ENCODE measurements at places on chromosomes 4 and X.

DNA sequence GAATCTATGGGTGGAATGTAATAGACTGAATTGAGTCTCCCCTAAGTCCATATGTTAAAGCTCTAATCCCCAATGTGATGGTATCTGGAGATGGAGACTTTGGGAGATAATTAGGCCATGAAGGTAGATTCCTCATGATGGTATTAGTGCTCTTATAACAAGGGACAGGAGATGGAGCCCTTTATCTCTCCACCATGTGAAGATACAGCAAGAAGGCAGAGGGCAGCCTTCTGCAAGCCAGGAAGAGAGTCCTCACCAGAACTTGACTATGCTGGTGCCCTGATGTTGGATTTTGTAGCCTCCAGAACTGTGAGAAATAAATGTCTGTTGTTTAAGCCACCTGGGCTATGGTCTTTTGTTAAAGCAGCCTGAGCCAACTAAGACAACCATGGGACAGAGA, 76.4 kb upstream of the F8A3 start:
- DNase-seq: no peak

GRCh38 chrX:131841496-131842437, 181.3 kb upstream of the STK26 start:
- DNase-seq: no peak

DNA sequence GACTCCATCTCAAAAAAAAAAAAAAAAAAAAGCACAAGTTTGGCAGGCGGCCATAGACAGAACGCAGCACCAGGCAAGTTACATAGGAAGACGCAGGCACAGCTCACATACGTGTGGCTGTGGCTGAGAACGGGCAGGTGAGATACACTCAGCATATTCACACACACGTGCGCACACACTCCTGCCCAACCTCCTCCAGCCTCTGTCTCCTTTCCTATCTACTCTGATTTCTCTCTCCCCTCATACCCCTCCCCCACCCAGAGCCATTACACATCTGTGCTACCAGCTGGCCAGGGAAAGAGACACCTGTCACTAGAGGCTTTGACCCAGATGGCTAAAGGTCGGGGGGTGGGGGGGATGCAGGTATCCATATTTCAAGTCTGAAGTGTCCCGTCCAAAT, 2.2 kb upstream of the SLC38A5 start:
- DNase-seq: no peak

DNA sequence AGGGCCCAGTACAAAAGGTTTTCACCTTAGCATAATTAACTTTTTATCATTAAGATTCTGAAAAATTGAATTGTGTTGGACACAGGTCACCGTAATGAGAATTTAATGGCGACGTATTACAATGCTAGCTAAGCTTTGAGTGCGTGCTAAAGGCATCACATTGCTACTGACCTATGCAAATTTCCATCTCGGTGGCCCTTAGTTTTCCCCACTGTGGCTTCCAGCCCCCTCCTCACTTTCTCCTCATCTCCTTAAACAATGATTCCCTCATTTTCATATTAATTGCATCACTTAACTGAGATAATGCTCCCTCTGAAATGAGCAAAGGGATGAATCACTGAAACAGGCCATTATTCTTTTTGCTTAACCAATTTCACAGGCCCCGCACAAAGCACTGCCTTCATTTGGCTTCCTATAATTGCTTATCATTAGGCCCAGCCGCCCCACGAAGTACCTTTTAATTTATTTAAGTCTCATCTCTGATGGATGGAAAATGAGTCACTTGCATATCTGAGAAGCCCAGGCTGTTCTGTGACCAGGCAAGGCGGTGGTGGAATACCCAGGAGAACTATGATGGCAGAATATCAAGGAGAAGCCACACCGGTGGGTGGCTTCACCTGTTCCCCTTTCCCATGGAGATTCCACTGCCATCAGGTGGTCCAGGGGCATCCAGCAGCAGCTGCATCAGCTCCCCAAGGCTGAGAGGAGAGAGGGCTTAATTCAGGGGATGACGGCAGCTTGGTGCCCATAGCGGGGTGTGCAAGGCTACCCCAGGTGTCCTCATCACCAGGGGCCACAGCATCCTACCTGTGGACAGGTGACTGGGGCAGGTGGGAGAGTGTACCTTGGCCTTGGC, 223.8 kb upstream of the BOD1L1 start:
- no peak for DNase-seq

DNA sequence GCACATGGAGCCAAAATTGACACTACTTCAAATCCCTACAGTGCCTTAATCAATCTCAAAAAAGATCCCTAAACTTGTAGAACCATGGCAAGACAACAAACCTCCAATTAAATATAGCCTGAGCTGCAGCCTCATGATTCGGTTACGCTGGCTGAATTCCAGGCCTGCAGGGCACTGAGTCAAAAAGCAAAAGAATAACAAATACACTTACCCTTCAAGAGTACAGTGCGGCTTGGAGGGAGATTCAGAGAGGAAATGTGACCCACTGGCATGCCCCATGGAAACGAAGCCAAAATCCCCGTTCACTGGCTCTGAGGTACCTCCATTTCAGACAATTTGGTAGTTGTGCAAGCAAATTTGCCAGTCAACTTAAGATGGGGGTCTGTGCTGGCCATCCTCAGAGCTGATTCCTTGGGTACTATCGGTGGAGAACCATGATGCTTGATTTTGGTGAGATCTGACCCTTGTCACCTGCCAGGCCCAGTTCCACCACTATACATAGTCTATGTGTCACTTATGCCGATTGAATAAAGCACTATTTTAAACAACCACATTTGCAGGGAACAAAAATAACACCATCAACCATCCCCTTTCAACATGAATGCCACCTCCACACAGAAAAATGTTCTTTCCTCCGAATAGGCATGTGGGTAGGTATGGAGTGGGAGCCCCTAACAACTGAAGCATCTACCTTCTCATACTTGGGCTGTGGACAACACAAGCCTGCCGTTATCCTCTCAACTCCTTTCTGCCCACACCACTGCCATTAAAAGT, 2.1 kb downstream of the C4orf54 start:
- DNase-seq: no peak

DNA sequence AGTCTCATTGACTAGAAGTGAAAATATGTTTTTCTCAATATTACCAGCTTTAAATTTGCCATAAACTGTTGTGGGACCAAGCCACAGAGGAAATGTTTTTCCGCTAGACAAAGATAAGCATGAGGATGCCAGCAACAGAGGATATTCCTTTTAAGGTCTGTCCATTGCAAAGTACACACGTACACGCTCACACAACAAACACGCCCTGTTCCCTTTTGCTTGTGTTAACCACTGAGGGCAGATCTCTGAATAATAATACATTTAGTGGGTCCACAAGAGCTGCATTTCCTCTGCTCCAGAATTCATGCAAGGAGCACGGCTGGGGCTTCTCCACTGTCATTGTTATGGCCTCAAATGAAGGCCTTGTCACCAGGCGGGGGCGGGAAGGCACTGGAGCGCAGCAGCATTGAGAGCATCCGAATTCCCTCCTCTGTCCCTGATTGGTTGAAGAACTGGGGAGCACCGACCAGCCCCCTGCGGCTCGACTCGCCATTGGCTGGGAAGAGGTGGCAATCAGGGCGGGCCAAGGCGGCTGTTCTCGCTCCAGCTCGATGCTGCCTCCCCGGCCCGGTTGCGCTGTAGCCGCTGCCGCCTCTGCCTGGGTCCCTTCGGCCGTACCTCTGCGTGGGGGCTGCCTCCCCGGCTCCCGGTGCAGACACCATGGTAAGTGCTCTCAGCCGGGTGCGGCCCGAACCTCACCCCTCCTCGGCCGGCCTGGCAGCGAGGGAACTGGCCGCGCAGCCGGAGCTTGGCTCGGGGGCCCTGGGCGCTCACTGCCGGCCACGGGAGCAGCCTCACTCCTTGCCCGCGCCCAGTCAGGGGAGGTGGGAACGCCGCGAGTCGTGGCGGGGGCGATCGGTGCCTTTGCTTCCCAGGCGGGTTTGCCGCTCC, at the start of gene GUCY1B1:
Gene GUCY1B1 (plus strand): TSS at position 541 of the 891 bp plus-strand sequence. CDS start 120 bp downstream, at position 661.
- peak; percentile 22 for DNase-seq

- no peak for DNase-seq
Observed at GRCh38 chr4:7647600-7648543, 213.1 kb upstream of the PSAPL1 start.

DNA sequence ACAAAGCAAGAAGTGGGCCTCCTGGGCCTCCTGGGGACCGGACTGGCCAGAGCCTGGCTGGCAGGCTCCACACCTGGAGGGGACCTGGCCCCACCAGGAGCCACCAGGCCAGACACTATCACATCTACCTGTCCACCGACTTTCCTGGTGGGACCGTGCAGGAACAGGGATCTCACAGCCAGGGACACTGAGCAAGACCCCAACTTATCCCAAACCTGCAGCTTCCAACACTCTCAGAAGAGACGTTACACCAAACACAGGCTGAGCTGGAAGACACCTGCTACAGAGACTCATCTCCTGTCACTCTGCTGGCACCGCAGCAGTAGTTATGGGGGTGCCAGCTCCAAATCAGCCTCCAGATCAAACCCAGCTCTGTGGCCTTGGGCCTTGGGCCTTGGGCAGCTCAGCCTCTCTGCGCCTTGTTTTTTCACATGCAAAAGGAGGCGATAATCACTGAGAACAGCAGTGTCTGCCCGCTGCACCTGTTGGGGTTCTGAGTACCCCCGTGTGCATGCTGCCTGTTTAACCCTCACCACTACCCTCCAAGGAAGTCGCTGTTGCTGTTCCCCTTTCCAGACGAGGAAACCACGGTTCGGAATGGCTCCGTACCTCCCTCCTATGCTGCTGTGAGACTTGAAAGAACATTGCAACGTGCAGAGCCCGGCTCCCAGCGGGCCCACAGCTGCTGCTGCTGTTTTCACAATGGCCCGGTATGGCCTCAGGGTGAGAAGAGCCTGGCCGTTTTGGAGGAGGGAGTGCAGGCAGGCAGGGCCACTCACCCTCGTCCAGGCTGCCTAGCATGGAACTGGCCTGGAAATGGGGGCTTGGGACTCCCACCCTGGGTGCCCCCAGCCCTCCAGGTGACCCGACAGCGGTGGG, 69.6 kb downstream of the ADRA2C start:
- no peak for DNase-seq

GRCh38 chrX:46375831-46376230, 169.4 kb downstream of the ZNF674 start:
- no peak for DNase-seq

DNA sequence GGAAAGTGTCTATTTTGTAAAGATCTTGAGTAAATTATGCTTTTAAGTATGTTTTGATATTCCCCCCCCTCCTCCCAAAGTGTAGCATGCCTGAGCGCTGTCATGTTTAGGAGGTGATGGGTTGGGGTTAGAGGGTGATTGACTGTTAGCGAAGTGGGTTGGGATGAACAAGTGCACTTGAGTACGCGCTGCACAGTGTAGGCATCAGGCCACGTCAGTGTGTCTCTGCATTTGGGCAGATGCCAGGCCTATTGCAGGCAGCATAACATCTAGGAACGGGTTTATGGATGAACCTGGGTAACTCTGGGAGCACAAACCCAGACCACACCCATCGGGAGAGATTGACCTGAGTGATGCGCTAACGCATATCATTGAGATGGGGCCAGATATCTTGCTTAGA, 111.2 kb downstream of the TBL1X start:
- no peak for DNase-seq

GRCh38 chr4:120844528-120844921, 78.0 kb downstream of the PRDM5 start:
- no peak for DNase-seq

DNA sequence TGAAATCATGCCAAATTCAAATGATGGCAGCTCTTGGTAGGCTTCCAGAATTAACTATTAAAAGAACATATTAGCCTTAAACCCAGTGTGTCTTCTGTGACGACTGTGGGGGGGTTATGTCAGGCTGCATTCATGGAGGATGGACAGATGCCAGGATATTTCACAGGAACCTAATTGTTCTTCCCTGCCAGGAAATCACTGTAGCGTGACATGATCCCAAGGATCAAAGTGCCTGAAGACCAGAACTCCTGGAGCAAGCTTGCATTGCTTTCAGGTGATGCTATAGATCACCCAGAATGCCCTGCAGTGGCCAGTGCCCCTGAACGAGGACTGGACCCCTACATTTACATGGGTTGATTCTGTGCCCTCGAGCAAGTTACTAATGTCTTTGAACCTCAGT, 1093.0 kb upstream of the TENM3 start:
- DNase-seq: no peak

DNA sequence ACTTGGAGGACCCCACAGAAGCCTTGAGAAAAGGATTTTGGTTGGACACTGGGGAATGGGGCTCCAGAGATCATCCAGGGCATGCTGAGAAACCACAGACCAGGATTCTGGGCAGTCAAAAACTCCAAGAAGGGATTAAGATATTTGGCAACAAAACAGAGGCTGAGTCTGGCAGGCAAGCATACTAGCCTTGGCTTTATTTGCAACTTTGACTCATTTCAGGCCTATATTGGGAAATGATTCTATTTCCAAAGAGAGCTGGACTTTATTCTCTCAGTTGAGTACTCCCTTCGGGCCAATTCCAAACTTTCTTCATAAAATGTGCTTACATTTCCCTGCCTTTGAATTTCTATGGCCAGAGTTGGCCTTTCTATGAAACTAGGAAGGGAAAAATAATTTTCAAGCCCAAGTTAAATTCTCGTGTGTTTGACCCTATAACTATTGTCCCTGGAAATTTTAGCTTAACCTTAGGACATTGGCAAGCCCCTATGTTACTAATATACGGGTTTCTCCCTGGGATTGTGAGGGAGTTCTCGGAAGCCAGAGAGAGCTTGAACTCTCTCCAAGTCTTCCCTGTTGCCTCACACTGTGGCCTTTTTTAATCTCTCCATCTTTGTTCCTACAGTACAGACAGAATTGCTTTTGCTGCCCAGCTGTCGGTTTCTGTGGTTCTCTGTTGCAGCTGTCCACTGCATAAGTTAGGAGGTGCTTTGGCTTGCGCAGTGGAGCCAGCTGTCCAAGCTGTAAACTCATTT, 112.6 kb upstream of the FAM9A start:
- DNase-seq: no peak

- no peak for DNase-seq
Observed at GRCh38 chr4:168694667-168695066, 197.8 kb downstream of the PALLD start.

DNA sequence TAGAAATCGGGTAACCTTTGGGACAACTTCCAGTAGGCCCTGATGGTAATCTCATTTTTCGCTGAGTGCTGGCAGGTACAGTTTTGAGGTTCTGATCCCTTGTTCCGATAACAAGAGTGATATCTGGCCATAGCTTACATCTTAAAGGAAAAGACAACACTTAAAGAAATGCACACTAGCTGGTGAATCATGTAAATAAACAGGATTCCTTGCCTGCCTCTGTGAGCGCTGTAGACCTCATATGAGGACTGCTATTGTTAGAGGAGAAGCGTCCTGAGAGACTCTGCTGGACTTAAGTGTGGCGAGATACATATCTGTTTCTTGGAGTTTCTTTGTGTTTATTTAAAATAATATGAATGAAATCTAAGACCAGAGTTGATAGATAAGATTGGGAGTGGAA, 149.3 kb upstream of the SLC4A4 start:
- no peak for DNase-seq

Data from activated CD4-positive, alpha-beta T cell treated with anti-CD3 and anti-CD28 coated beads, Interleukin-2, amount 50 U/mL, for 4 hours (primary cell).